ENCODE measurements at places on chromosomes 4 and X. TPM values are rescaled to one million over a fixed set of nuclear protein-coding genes. Genes with fewer than 3 reads are reported as not detected.

Gene STS
- 2.6 TPM for total RNA-seq

Gene TEX11
- not detected for total RNA-seq

Gene HOPX
- 3.0 TPM for total RNA-seq

Gene GDPD2
- not detected for total RNA-seq
